ENCODE measurements at places on chromosomes 11 and 22.

- DNase-seq = no peak
These were observed 5.4 kb downstream of the PCF11 start for GRCh38 chr11:83162377-83162776.

DNA sequence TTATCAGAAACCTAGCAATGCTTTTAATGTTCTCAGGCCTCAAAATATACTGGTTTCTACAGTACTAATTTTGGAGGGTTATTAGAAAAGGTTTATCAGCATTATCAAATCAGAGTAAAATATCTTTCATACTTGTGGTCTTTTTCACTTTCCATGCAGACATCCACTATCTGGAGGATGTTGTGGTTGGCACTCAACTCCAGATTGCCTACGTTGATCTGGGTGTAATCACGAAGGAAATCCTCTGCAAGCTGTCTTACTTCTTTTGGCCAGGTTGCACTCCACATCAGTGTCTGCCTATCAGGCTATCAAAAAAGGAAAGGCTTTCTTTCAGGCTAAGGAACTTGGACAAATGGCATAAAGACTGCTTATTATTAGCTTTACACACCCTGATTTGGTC, 11.6 kb downstream of the DDX17 start:
- no peak for DNase-seq

DNA sequence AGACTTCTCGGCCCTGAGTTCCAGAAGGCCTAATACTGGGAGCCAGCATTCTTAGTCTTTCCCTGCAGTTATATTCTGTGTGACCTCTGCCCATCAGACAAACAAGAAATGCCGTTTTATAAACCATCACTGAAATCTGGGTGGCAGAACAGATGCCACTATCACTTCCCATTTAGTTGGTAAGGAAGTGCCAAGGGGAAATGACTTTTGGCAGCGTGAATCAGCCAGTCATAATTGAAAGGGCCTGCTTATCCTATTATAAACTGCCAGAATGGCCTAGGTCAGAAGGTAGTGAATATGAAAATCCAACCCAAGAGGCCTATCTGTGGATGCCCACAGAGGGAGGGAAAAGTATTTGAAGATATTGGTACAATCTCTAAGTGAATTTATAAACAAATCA, 646.8 kb upstream of the CCDC90B start:
- no peak for DNase-seq

- no peak for DNase-seq
These were observed 571.2 kb downstream of the TBC1D22A start for GRCh38 chr22:47333625-47334024.

DNA sequence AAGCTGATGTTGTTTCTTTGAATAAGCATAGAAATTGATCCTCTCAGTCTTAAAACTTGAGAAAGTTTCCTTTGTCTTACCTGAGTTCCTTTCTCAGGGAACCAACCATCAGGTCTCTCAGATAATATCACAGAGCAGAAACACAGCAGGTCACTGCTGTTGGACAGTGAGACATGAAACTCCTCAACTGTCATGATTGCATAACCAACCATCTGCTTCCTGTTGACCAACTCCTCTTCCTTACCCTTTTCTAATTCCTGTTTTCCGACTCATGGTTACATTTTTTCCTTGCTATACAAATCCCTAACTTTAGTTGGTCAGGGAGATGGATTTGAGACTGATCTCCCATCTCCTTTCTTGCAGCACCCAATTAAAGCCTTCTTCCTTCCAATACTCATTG, 845.3 kb downstream of the FAM181B start:
- DNase-seq = no peak

DNA sequence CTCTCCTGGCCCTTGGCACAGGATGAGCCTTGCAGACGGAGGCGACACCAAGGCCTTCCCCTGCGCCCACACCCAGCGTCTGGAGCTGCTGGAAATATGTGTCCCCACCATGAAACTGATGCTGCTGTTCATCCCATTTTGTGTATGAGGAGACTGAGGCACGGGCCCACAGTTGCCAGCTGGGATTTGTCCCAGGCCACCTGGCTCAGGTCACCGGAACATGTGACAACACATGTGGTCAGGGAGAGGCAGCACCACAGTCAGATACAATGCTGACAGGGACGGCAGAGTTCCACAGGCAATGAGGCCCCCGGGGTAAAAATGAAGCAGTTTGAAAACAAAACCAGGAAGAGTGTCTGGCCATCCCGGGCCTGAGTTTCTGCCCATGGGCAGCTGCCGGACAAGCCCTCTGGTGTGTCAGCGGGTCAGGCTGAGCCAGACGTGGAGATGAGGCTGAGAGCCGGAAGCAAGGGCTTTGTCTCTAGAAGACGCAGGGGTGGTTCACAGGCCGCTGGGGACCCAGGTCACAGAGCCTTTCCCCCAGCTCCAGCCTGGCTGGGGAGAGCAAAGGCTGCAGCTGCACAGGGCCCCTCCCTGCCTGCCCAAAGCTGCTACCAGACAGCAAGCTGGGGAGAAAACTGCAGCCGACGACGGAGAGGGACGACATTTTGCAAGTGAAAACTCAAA, 80.7 kb downstream of the CDKN1C start:
- DNase-seq = no peak

DNA sequence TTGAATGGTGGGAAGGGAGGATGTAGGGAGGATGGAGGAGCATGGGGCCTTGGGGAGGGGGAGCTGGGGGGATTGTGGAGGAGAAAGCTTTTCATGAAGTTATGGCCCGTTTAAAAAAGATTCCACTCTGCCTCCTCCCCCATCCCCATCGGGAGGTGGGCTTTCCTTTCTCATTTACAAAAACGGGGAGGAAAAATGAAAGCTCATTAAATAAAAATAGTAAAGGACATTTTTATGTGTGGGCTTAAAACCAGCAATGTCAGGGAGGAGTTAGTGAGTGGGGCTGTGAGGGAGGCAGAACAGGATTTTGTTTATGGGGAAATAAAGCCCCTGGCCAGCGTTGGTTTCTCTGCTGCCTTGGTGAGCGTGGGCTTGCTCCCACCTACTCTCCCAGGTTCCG, 83.2 kb downstream of the ZBTB16 start:
- no peak for DNase-seq

DNA sequence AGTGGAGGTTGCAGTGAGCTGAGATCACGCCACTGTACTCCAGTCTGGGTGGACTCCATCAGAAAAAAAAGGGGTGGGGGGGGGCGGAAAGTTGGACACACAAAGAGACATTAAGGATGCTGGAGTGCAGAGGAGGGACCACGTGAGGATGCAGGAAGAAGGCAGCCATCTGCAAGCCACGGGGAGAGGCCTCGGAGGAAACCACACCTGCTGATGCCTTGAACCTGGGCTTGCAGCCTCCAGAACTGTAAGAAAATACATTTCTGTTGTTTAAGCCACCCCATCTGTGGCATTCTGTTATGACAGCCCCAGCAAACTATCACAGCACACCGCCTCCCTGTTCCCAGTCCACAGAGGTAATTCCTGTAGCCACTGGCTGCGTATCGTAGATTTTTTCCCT, 9.2 kb upstream of the STIP1 start:
- DNase-seq = no peak

DNA sequence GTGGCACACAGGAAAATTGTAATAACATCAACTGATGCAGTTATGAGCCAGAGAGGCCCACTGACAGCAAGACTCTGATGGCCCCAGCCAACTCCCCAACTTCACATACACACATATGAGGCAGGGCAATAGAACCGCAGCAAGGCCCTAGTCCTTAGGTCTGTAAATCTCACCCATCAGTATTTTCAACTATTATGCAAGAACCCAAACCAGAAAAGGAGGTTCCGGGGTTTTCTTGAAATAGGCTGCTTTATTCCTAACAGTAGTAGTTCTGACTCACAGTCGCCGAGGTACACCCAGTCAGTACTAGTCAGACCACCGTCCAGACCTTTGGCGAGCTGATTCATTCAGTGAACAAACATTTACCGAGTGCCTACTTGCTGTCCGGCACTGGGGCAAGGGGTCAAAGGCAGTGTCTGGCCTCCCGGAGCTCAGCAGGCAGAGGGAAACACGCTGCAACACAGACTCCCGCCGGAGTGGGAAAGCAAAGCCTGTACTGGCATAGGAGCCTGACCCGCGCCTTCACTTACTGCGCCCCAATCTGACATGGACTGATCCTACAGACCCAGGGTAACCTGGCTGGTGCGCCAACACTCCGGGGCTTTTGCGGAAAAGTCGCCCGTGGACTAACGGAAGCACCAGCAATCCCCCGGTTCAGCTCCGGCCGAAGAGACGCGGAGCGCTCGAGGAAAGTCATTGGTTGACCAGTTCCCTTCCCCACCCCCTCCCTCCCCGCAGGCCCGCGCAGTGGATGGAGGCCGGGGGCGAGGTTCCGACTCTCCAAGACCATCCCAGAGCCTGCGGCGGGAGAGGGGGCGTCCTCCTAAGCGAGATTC, 1.3 kb downstream of the PLEKHA7 start:
- DNase-seq = no peak

DNA sequence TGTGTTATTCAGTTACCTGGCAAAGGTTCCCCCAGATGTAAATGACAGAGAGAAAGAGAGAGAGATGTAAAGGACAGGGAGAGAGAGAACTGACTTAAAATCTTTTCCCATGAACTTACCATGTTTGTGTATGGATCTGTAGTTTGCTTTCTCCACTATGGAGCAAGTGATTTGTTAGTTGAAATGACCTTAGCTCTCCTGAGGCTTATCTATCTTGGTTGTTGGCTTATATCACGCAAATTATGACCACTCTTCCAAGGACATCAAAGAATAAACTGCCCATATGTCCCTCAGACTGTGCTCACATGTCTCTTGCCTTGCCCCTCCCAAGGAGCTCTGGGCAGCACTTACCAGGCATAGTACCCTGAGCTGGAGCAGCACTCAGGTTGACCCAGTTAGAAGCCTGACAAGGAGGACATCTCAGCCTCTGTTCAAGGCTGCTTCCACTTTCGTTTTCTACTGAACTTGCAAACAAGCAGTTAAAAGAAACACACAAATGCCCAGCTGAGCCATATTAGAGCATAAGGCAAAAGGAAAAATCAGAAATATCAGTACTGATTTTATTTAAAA, 95.3 kb upstream of the RCN1 start:
- DNase-seq = no peak

GRCh38 chr22:17655289-17655688, 16.7 kb downstream of the BCL2L13 start:
- DNase-seq = no peak

DNA sequence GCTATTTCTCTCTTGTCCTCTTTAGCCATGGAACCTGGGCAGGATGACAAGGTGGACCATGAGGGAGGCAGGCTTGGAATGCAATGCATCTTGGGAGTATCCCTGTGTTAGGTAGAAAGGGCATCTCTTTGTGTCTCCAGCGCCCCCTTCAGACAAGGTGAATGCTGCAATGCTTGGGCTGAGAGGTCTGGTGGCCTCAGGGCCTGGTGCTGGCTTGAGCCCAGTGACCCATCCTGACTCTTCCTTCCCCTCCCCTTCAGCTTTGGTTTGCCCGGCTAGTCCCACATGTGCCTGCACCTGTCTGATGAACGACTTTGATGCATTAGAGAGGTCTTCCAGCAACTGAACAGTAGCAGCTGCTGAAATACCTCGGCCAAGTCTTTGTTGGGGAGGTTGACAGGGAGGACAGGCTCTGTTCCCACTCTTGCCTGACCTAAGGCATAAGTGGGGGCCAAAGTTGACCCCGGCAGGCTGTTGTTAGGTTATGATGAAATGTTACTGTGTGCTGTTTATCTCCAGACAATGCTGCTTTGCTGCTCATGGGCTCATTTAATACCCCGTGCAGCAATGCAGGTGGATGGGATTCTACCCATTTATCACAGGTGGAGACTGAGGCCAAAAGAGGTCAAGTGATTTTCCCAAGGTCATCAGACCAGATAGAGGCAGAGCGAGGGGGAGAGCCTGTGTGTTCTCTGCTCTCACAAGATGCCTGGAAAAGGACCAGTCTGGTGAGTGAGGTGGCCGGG, 22.5 kb downstream of the MYO18B start:
- DNase-seq = no peak

DNA sequence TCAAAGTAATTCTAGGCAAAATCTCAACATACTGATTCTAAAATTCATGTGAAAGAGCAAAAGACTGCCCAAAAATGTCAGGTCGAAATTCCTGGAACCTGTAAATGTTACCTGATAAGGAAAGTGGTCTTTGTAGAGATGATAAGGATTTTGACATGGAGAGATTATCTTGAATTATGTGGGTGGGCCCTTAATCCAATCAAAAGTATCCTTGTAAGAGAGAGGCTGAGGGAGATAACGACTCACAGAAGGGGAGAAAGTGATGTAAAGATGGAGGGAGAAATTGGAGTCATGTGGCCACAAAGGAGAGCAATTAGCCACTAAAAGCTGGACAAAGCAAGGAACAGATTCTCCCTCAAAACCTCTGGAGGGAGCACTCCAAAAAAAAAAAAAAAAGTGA, 20.5 kb downstream of the RRM1 start:
- no peak for DNase-seq

GRCh38 chr11:8223513-8223900, 40.2 kb downstream of the LMO1 start:
- no peak for DNase-seq

DNA sequence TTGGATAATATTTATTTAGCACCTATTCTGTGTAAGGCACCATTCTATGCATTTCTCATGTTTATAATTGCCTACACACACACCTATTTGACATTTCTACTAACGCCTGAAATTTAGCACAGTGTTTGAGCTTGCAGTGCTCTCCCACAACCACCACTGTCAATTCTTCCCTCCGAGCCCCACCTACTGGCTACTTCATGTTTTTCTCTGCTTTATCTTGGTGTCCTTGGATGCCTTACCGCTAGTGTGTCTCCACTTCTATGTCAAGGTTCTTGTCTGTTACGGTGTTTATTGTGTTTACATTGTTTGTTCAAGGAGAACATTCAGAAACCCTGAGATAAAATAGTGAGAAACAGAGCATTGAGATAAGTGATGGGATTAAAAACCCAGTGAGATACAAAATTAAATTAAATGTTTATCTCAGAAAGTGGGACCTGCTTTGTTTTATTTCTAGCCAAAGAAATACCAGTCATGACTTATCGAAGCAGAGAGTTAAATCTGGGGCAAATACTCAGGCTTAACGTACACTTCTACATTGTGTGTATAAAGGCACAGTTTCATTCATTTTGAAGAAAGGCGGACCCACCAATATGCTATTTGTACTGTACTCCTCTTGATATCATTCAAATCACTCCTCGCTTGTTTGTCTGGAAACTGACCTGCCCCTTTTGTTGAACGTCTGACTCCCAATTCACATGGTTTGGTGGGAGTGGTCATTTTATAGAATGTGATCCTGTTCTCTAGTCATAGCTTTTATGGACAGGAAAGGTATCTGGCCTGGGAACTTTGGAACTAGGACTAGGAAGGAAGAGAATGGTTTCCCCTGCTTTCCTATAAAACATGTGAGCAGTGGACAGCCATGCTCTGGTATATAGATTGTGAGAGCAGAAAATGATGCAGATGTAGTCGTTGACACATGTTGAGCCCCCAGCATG, 39.2 kb upstream of the SLC36A4 start:
- DNase-seq = no peak

GRCh38 chr11:11931461-11932055, 76.9 kb downstream of the DKK3 start:
- DNase-seq = peak; percentile 53

- DNase-seq = no peak
These were observed 6.7 kb downstream of the YDJC start for GRCh38 chr22:21622919-21623647.

GRCh38 chr11:12212174-12212820, 101.9 kb downstream of the MICAL2 start:
- no peak for DNase-seq
